ENCODE measurements at places on chromosomes 11 and 22.

DNA sequence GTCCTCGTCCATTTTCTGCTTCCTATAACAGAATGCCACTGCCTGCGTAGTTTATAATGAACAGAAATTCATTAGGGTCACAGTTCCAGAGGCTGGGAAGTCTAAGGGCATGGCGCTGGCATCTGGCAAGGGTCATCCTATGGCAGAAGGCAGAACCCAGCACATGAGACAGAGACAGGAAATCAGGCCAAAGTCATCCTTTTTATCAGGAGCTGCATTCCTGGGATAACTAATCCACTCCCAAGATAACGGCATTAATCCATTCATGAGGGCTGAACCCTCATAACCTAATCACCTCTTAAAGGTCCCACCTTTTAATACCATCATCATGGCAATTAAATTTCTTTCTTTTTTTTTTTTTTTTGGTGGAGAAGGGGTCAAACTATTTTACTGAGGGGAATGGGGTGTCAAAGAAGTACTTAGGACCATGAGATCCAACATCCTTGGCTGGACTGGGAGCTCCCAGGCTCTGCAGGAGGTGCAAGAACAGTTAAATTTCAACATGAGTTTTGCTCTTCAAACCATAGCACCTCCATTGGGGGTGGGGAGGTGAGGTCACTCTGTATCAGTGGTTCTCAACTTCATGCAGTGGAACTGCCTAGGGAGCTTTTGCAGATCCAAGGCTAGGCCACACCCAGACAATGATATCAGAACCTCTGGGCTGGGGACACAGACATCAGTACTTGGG lies 4.4 kb downstream of the TMEM109 start:
- DNase-seq = no peak

GRCh38 chr22:41844513-41844912 lies 11.6 kb downstream of the SREBF2 start:
- DNase-seq = no peak

- no peak for DNase-seq
Observed at GRCh38 chr11:69497221-69497787, 15.8 kb downstream of the LINC01488 start.

DNA sequence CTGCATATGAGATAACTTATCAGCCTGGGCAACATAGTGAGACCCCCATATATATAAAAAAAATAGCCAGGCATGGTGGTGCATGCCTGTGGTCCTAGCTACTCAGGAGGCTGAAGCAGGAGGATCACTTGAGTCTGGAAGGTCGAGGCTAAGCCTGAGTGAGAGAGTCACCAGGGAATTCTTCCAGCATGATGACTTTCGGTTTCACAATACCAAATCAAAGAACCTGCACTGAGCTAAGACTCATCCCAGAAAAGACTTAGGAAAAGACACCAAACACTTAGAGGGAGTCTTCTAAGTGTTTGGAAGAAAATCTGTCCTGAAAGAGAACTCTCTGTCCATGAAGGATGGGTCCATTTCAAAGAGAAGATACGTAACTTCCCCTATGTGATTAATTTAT lies 12.7 kb downstream of the STK33 start:
- no peak for DNase-seq

- DNase-seq = no peak
Observed at GRCh38 chr11:82756765-82757639, 23.3 kb upstream of the FAM181B start.

DNA sequence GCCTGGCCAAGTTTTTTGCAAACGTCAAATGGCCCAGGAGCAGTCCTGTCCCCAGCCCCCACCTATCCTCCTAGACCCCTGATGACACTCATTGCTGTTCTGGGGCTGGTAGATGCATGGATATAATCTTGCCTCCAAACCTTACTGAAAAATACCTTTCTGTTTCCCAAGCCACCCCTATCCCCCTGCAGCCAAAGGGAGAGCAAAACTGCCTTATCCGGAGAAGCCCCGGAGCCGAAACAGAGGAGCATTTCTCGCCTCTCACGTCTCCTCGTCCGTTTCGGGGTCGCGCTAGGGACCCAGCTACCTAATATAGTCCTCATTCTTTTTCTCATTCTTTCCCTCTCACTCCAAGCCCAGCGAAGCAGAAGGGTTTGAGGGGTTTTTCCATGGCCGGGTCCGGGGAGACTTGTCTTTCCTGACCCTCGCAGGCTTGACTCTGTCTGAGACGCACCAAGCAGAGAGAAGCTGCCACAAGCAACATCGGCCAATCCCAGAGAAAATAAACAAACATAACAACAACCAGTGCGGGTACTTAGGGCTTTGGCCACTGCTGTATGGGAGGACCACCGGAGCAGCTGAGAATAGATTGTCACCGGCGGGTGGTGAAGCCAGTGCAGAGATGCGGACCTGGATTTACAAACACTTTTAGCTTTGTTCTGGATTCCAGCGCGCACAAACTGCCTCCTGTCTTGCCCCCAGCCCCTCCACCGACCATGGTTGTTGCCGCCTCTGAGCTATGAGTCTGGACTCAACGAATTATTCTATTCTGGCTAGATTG lies 1.6 kb downstream of the BSX start:
- no peak for DNase-seq

DNA sequence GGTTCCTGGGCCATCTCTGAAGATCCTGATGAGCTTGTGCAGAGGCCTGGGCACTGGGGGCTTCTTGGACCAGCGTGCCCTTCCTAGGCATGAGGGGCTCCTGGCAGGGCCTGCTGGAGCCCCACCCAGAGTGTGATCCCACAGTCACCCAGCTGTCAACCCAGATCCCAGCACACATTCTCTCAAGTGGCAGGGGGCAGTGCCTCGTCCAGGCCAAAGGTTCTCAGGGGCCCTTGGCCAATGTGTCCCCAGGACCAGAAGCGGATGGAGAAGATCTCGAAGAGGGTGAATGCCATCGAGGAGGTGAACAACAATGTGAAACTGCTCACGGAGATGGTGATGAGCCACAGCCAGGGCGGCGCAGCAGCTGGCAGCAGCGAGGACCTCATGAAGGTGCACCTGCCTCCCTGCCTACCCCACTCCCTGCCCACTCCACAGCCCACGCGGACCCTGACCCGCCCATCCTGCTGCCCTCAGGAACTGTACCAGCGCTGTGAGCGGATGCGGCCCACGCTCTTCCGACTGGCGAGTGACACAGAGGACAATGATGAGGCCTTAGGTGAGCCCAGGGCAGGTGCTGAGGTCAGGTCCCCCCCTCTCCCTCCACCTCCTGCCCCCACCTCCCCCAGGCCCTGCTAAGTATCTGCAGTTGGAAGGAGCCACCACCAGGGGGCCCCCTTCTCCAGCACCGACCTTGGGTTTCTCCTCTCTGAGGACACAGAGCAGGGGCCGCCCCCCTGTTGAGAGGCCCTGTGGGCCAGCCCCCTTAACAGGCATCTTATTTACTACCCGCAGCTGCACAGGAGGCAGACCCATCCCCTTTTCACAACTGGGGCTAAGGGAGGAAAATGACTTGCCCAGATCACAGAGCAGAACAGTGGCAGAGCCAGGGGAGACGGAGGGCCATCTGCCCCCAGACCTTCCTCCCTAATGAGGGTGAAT lies 14.7 kb downstream of the GGA1 start:
- peak; percentile 48 for DNase-seq

DNA sequence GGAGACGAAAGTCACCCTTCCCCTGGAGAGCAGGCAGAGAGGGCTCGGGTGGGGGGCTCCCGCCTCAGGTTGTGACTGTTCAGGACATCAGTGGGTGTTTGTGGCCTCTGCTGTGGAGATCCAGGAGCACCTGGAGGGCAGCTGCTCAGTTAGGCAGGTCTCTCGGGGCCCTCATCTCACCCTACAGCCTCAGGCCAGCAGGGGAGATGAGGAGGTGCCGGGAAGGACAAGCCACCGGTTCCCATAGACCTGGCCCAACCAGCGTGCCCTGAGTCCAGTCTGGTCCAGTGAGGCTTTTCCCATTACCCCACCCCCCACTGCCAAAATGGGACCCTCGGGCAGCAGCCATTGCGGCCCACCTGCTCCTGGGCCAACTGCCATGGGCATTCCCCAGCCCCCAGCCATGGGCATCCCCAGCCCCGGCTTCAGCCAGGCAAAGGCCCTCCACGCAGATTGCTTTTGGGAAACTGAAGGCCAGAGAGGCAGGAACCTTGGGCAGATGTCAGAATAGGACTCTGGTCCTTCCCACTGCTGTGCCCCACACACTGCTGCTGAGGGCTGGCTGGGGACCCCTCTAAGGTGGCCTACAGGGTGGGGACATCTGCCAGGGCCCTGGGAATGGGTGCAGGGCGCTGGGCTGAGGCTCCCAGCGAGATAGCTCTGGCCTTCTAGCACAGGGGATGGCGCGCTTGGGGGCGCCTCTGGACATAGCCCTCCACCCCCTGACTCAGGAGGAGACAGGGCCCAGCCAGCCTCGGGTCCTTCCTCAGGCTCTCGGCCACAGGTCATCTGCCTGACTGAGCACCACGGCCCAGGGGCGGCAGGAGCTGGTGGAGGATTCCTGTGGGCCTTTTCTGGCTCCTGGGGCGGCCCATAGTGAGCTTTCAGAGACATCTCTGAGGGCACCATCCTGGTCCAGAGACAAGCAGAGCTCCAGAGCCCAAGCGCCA lies 4.8 kb downstream of the PIM3 start:
- no peak for DNase-seq

GRCh38 chr11:116527180-116527991 lies 245.4 kb downstream of the BUD13 start:
- DNase-seq = no peak

DNA sequence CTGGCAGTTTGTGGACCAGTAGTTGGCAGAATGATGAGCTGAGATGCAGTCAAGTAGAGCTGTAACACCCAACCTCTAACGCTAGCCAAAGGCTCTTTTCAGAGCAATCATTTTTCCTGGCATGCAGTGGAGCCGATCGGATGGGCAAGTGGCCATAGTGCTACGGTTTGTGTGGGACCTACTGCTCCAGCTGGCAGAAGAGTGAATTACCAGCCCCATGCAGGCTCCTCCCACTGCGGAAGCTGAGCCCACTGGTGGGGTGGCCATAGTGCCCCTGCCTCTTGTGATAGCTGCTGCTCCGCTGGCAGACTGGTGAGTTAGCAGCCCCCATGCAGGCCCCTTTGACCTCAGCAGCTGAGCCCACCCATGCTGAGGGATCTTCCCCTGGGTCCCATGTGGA lies 27.0 kb upstream of the SC5D start:
- DNase-seq = no peak

DNA sequence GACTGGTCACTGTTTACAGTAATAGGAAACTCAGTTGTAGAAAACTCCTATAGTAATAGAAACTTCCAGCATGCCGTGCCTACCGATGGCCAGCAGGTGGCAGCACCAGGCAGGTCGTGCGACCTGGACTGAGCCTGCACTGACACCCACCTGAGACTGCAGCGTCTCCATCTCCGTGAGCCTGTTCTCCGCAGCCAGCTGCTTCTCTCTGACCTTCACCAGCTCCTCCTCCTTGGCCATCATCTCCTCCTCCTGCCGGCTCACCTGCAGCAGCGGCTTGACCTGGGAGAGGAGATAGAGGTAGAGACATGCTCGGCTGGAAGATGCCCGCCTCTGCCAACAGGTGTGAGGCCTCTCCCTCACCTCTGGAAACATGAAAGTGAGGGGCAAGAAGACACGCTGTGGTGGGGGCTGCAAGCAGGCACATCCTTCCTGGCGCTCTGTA lies 48.5 kb downstream of the APOL1 start:
- peak; percentile 55 for DNase-seq

DNA sequence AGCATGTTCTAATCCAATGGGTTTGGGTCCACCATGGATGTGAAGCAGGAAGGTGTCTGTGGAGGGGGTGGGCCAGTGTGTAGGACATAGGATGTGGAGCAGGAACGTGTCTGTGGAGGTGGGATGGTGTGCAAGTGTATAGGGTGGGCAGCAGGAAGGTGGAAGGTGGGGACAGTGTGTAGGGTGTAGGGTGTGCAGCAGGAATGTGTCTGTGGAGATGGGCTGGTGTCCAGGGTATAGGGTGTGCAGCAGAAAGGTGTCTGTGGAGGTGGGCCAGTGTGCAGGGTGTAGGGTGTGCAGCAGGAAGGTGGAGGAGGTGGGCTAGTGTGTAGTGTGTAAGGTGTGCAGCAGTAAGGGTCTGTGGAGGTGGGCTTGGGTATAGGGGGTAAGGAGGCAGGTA lies 1068.0 kb downstream of the NTM start:
- DNase-seq = no peak

GRCh38 chr11:124799348-124800225 lies 619 bp downstream of the MSANTD2 start:
- peak; percentile 34 for DNase-seq

GRCh38 chr11:134510233-134511040 lies 98.4 kb upstream of the B3GAT1 start:
- DNase-seq = no peak

- DNase-seq = no peak
Observed at GRCh38 chr11:104320956-104321355, 157.0 kb upstream of the PDGFD start.

Measured in T-helper 22 cell (primary cell).